Osteoblast (primary cell): ENCODE measurements at places on chromosomes 2 and 18. TPM values are rescaled to one million over a fixed set of nuclear protein-coding genes. Genes with fewer than 3 reads are reported as not detected.

The FAM98A gene
- total RNA-seq: 22.8 and 68.7 TPM in 2 replicates

The FN1 gene
- total RNA-seq: 18,025 and 18,800 TPM in 2 replicates

The TLX2 gene
- total RNA-seq: under 0.01 and 0.36 TPM in 2 replicates

The SLC11A1 gene
- 0.29 and 0.36 TPM in 2 replicates for total RNA-seq

The LYPD6 gene
- under 0.01 and 0.59 TPM in 2 replicates for total RNA-seq

The MC2R gene
- not detected in 2 replicates for total RNA-seq

The CDH2 gene
- total RNA-seq: 75.6 and 78.7 TPM in 2 replicates

The GALR1 gene
- total RNA-seq: not detected in 2 replicates

The AQP12B gene
- total RNA-seq: not detected in 2 replicates

The UGT1A6 gene
- not detected in 2 replicates for total RNA-seq

The CPO gene
- total RNA-seq: not detected in 2 replicates

The TFCP2L1 gene
- under 0.01 TPM in 1 of 2 replicates, not detected in the other for total RNA-seq

The NYAP2 gene
- total RNA-seq: under 0.01 TPM in 1 of 2 replicates, not detected in the other

The FOXD4L1 gene
- under 0.01 and 0.29 TPM in 2 replicates for total RNA-seq

The SLC9A4 gene
- total RNA-seq: not detected in 2 replicates
